ENCODE measurements at places on chromosomes 3 and 15. TPM values are rescaled to one million over a fixed set of nuclear protein-coding genes. Genes with fewer than 3 reads are reported as not detected.

Gene MST1R
- 12.2 TPM for total RNA-seq

Gene GOLGA6D
- not detected for total RNA-seq

Gene FANCD2OS
- not detected for total RNA-seq

Gene ADAMTSL3
- total RNA-seq = 7.8 TPM

Gene LRRC3B
- not detected for total RNA-seq

Gene PARP3
- 4.2 TPM for total RNA-seq

Gene GOLGA8O
- total RNA-seq = not detected

DNA sequence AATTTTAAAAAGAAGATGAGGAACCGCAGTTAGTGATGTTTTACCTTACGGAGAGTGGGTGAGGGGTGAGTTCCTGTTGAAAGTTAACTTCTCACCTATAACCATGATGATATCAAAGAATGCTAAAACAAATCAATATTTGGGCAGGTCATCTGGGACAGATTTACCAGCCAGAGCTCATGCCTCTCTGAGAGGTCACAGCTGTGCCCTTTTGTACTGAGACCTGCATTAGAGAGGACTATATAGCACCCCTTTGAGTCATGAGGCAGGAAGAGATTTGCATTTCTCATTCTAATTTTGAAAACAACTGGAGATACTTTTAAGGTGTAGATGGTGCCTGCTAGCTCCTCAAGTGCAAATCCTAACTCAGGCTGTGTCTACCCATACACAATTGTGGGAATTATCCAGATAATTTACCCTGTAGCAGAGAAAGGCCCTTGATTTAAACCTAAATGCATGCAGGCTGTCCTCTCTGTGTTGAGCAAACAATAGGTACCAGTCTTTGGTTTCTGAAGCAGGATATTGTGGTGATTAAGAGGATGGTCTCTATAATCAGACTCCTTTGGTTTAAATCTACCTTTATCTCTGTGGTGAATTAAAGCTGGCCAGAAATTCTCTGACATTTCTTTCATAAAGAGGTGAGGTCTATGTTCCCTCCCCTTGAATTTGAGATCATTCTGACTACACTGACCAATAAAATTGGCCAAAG, 5.8 kb upstream of the TM4SF4 start:
- peak overlapping the region; percentile 83 for H3K27ac ChIP-seq
- H3K4me3 ChIP-seq = no peak overlapping the region
- peak; percentile 83 for DNase-seq
- peaks cover 65% of the 10 kb centered on the region for H3K4me1 ChIP-seq

DNA sequence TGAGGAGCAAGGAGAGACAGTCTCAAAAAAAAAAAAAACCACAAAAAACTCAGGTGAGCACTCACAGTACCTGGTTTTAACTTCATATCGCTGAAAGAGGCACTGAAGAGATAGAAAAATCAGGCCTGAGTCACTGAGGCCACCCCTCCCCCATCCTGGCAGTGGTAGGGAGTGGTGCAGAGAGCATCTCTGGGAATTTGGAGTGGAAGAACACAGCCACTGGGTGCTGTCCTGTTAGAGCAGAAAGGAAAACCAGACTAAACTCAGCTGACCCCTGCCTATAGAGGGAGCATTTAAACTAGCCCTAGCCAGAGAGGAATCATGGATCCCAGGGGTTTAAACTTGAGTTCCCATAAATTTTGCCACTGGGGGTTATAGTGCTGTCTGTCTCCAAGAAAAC, 22.2 kb upstream of the DNAJC13 start:
- DNase-seq = no peak
- H3K27ac ChIP-seq = no peak overlapping the region
- no peaks in the 10 kb centered on the region for H3K36me3 ChIP-seq
- no peak overlapping the region for H3K4me3 ChIP-seq
- H3K27me3 ChIP-seq = no peaks in the 10 kb centered on the region
- H3K4me1 ChIP-seq = no peaks in the 10 kb centered on the region

DNA sequence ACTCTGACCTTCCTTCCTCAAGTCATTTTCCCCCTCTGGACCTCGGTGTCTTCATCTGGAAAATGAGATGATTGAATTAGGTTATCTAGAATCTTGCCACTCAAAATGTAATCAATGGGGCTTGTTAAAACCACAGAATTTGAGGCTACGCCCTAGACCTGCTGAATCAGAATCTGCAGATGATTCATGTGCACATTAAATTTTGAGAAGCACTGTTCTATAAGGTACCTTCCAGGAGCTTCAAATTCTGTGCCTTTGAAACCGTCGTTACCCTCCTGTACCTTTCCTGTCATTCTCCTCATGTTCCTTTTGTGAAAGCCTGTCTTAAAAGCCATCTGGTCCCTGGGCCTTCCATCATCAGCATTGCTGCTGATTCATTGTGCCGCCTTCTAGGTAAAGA, 172.4 kb upstream of the TOPAZ1 start:
- H3K4me1 ChIP-seq = peaks cover 10% of the 10 kb centered on the region

DNA sequence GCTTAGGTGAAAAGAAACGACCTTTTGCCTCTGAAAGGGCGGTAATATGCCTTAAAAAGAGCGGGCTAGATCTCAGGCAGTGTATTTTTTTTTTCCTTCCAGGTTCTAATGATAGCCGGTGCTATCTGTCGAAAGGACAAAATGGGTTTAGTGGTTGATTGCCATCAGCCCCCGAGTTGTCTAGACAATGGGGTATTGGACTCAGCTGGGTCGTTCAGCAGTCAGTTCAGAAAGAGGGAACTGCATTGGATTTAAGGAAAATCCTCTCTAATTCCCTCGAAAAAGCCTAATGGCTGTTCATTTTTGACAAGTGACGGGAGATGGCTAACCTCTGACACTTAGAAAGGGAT, 728 bp downstream of the EIF2B5 start:
- H3K4me3 ChIP-seq = peak overlapping the region; percentile 93
- H3K27me3 ChIP-seq = no peaks in the 10 kb centered on the region
- peaks cover 19% of the 10 kb centered on the region for H3K4me1 ChIP-seq
- DNase-seq = no peak

DNA sequence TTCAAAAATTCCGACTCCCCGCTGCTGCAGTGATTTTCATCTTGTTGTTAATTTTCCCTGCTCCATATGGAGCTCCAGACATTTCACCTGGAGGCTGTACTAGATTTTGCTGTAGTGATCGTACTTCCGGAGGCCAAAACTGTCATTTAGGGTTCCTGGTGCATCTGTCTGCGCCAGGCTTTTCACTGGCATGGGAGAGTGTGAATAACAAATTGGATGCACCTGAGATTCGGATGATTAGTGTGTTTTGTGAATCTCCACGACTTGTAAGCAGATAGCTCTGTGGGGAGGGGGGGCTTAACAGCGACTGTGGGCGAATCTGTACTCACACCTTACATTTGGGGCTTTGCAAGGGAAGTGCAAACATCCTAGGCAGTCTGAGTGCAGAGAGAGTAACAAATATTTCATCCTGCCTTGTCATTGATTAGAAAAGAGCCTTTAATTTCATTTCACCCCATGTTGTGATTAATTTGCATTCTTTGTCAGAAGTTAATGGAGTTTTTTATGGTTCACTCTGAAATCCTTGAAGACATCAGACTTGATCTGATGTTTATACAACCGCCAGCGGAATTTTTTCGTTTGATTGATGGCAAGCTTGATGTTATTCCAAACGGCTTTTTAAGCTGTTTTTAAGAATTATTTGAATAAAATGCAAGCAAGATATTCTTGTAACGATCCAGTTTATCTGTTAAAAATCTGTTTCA, 92.5 kb upstream of the SKOR1 start:
- no peak overlapping the region for H3K4me3 ChIP-seq
- DNase-seq = no peak
- no peaks in the 10 kb centered on the region for H3K27me3 ChIP-seq

GRCh38 chr3:124986192-124987143, 51.9 kb upstream of the MUC13 start:
- no peaks in the 10 kb centered on the region for H3K4me1 ChIP-seq
- no peak overlapping the region for H3K4me3 ChIP-seq
- no peaks in the 10 kb centered on the region for H3K36me3 ChIP-seq
- no peak overlapping the region for H3K27ac ChIP-seq
- no peaks in the 10 kb centered on the region for H3K27me3 ChIP-seq

- H3K36me3 ChIP-seq = no peaks in the 10 kb centered on the region
- no peaks in the 10 kb centered on the region for H3K27me3 ChIP-seq
- no peaks in the 10 kb centered on the region for H3K4me1 ChIP-seq
- no peak overlapping the region for H3K4me3 ChIP-seq
- no peak overlapping the region for H3K27ac ChIP-seq
Measured at GRCh38 chr3:118941236-118941635, 93.4 kb downstream of the IGSF11 start.

DNA sequence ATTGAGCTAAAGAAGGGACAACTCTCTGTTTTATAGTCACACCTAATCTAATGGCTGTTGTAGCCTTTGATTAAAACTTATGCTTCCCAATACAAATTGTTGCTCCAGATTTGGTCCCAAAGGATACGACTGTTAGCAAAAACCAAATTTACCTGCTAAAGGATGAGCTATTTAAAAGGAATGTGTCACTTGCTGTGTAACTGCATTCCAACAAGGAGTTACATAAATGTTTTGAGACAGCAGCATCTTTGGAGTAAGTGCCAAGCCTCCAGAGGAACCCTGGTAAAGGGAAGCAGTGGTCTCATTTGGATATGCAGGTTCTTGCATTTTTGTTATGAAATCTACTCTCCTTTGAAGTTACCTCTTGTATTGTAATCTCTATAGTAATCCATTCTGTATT, 233.3 kb downstream of the THSD4 start:
- H3K4me3 ChIP-seq = no peak overlapping the region
- DNase-seq = no peak
- H3K4me1 ChIP-seq = no peaks in the 10 kb centered on the region

DNA sequence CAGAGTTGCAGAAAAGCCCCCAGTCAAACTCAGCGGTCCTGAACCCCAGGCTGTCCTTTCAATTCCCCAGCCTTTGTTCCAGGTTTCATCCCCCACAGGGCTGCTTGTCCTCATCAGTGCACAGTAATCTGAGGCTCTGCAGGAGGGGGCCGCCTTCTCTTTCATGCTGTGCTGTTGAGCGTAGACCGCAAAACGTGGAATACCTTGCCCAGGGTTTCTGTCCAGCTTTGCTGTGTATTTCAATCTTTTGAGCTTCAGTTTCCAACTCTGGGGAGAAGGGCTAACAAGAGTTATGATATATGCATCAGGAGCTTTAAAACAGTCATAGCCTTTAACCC, 64.8 kb downstream of the FAM43A start:
- H3K27me3 ChIP-seq = no peaks in the 10 kb centered on the region
- no peaks in the 10 kb centered on the region for H3K36me3 ChIP-seq
- no peak overlapping the region for H3K4me3 ChIP-seq
- peaks cover 4% of the 10 kb centered on the region for H3K4me1 ChIP-seq
- DNase-seq = no peak

DNA sequence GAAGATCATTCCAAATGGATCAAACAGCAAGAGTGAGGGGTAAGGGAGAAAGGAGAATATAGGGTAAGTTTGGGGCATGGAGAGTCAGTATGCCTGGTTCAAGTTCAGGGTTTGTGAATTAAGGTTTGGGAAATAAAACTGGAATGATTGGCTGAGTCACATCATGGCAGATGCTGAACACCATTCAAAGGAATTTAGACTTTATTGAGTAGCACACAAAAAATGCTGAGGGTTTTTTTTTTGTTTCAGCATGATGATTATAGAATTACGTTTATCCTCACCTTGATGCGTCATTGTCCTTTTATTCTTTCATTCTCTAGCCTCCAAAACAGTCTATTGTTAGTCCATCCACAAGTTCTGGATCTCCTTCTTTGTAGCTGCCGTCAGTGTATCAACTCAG, 220.0 kb upstream of the UMPS start:
- DNase-seq = no peak
- no peak overlapping the region for H3K4me3 ChIP-seq
- H3K36me3 ChIP-seq = no peaks in the 10 kb centered on the region
- no peak overlapping the region for H3K27ac ChIP-seq
- peaks cover 7% of the 10 kb centered on the region for H3K4me1 ChIP-seq
- no peaks in the 10 kb centered on the region for H3K27me3 ChIP-seq

- no peak overlapping the region for H3K4me3 ChIP-seq
- H3K36me3 ChIP-seq = no peaks in the 10 kb centered on the region
- H3K27me3 ChIP-seq = no peaks in the 10 kb centered on the region
- H3K4me1 ChIP-seq = no peaks in the 10 kb centered on the region
- DNase-seq = no peak
- H3K27ac ChIP-seq = no peak overlapping the region
Measured at GRCh38 chr15:44084171-44084570, 110.9 kb downstream of the FRMD5 start.

- H3K36me3 ChIP-seq = no peaks in the 10 kb centered on the region
- H3K4me1 ChIP-seq = no peaks in the 10 kb centered on the region
- no peak overlapping the region for H3K27ac ChIP-seq
- no peak for DNase-seq
Measured at GRCh38 chr3:45041666-45042065, 15.6 kb downstream of the CLEC3B start.

DNA sequence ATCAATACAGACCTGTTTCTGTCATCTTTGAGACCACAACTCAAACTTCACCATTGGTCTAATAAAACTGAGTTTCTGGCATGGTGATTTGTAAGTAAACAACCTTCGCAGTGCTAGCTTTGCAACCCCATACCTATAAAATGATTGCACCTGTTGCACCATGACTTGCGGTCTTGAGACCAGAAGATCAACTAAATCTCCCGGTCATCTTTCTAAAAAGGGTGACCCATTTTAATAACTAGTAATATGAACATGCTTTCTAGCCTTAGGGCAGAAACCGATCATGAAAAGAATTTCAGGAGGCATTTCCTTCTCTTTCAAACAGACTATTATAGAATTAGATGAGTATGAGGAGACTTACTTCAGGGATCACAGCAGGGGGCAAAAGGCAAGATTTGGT, 151.9 kb upstream of the ZNF385D start:
- H3K27me3 ChIP-seq = no peaks in the 10 kb centered on the region
- no peaks in the 10 kb centered on the region for H3K4me1 ChIP-seq
- no peaks in the 10 kb centered on the region for H3K36me3 ChIP-seq
- no peak overlapping the region for H3K4me3 ChIP-seq
- no peak for DNase-seq
- H3K27ac ChIP-seq = no peak overlapping the region

DNA sequence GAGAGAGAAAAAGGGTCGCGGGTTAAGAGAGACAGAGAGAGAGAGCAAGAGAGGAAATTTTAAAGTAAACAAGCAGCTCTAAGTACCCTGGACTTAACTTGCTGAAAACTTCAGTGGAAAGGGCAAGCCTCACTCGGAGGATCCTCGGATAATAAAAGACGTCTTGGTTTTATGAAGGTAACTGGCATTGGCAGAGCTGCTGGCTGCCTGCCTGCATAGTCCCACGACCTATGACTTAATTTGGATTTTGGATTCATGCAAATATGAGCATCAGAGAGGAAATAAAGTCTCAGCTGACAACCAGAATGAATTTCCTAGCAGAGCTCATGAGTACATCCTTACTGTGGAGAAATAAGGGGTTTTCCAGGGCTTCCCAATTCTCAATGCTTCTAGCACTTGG, 95.1 kb upstream of the PDZRN3 start:
- no peak overlapping the region for H3K27ac ChIP-seq
- H3K4me3 ChIP-seq = no peak overlapping the region
- H3K4me1 ChIP-seq = no peaks in the 10 kb centered on the region
- H3K36me3 ChIP-seq = no peaks in the 10 kb centered on the region
- H3K27me3 ChIP-seq = no peaks in the 10 kb centered on the region
- no peak for DNase-seq

DNA sequence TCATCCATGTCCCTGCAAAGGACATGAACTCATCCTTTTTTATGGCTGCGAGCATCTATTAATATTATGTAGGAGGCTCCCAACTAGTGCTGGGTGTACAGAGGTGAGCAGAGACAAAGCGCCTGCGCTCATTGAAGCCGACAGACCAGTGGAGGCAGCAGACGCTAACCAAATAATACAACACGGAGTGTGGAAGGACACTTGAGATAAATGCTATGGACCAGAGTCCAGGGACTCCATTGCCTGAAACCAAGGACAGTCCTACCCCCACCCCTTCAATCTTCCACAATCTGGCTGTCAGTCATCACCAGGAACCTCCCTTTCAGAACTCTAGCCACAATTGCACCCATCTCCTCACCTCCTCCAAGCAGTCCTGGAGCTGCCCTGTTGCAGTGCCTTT, 41.5 kb downstream of the KLHL6 start:
- H3K4me3 ChIP-seq = no peak overlapping the region
- no peaks in the 10 kb centered on the region for H3K4me1 ChIP-seq
- no peaks in the 10 kb centered on the region for H3K36me3 ChIP-seq
- no peak overlapping the region for H3K27ac ChIP-seq
